ENCODE measurements at places on chromosomes 12 and 14.

DNA sequence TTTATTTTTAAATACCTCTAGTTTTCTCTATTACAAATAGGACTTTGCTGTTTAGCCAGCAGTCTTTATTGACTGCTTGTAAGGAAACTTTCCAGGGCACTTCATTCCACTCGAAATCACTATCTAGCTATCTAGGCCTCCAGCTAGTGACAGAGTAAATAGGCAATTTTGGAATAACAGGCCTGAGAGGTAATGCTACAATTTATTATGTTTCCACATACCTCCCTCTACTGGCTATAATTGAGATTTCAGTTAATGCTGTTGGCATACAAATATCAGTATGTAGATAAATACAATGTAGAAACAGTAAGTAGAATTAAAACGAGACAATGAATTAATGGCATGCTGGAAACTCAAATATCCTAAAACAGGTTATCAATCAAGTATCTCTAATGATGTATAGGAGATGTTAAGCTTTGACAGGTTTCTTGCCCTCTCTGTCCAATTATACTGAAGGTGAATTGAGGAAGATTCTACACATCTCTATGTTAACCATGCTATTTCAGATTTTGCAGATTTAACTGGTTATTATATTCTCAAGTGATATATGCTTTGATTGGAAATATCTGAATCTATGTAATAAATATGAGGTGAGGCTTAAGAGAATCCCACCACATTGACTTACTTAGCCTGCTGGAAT, 7.2 kb downstream of the DTD2 start:
- peak; percentile 61 for DNase-seq

GRCh38 chr14:74525361-74525851, 31.8 kb downstream of the ISCA2 start:
- DNase-seq, result no peak

- DNase-seq, result peak; percentile 34
Observed at GRCh38 chr14:102209224-102209966, 69.7 kb downstream of the WDR20 start.

- DNase-seq, result no peak
Observed at GRCh38 chr12:102425109-102426039, 55.0 kb downstream of the IGF1 start.

GRCh38 chr12:61566183-61566582, 694.0 kb upstream of the USP15 start:
- DNase-seq, result no peak

- no peak for DNase-seq
Observed at GRCh38 chr14:51041883-51042282, 53.0 kb downstream of the TRIM9 start.

- no peak for DNase-seq
Observed at GRCh38 chr14:23377573-23378563, 1.0 kb downstream of the CMTM5 start.

DNA sequence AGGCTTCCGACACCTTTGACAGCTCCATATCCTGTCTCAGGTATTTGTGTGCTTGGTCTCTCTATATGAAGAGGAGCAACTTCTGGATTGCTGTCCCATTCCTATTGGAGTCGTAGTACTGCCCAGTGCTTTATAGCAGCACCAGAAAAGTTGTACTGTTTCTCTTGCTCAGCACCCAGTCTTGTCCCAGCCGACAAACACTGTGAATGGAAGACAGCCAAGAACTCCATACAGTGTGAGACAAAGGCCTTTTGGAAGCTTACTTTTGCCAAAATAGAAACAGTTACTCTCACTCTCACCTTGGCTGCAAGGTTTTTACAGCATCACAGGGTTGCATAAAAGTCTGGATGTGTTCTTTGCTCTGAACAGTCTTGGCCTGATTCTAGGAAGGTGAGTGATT, 105.3 kb downstream of the TGFB3 start:
- DNase-seq, result peak; percentile 55

DNA sequence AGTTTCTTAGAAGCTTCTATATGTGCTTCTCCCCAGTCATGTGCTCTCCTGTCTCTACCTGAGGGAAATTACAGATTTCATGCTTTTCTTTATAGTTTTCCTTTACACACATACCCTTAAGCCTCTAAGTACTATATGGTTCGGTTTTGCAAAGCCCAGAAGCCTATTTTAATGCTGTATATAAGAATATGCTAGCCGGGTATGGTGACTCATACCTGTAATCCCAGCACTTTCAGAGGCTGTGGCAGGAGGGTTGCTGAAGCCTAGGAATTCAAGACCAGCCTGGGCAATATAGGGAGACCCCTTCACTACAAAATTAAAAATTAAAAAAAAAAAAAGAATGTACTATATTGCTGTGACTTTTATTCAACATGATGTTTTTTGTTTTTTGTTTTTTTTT, 15.4 kb downstream of the DGLUCY start:
- DNase-seq, result no peak

DNA sequence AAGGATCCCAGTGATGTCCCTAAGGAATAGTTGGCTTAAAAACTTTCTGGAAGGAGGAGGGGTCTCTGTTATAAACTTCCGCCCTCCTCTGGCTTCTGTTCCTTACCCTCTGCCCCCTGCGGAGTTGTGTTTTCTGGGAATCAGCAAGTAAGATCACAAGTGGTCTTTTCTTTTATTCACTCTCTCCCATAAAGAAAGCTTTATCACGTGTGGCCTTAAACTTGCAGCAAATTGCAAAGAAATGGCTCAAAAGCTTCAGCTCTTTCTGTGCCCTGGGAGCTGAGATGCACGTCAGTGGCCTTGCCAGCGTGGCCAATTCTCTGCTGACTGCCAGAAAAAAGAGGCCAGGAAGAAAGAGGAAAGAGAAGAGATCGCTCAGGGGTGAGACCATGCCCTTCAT, at the start of gene SLCO1C1:
Gene SLCO1C1 (plus strand): TSS at position 101 of the 400 bp plus-strand sequence. CDS start 4,245 bp downstream, outside the sequence.
- DNase-seq, result no peak

- no peak for DNase-seq
Observed at GRCh38 chr14:98173305-98173704, 1098.7 kb downstream of the BCL11B start.

GRCh38 chr14:98197933-98198332, 1074.1 kb downstream of the BCL11B start:
- DNase-seq, result no peak

DNA sequence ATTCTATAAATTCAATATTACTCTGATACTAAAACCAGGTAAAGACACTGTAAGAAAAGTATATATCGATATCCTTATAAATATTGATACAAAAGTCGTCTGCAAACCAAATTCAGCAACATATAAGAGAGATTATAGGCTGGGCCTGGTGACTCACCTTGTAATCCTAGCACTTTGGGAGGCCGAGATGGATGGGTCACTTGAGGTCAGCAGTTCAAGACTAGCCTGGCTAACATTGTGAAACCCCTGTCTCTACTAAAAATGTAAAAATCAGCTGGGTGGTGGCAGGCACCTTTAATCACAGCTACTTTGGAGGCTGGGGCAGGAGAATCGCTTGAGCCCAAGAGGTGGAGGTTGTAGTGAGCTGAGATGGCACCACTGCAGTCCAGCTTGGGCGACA, 13.5 kb upstream of the TUBA1C start:
- DNase-seq, result peak; percentile 37

- DNase-seq, result peak; percentile 31
Observed at GRCh38 chr12:67784831-67785230, 136.3 kb downstream of the DYRK2 start.

- DNase-seq, result no peak
Observed at GRCh38 chr12:46390881-46391280, 18.3 kb upstream of the SLC38A2 start.

DNA sequence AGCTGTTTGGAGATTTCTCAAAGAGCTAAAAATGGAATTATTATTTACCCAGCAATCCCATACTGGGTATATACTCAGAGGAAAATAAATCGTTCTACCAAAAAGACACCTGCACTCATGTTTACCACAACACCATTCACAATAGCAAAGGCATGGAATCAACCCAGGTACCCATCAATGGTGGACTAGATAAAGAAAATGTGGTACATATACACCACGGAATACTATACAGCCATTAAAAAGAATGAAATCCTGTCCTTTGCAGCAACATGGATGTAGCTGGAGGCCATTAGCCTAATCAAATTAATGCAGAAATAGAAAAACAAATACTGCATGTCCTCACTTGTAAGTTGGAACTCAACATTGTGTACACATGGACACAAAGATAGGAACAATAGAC, 37.9 kb downstream of the WBP11 start:
- DNase-seq, result no peak

GRCh38 chr14:64915797-64916196, 1.5 kb downstream of the CHURC1 start:
- no peak for DNase-seq

- DNase-seq, result no peak
Observed at GRCh38 chr14:99133636-99134515, 138.1 kb downstream of the BCL11B start.

DNA sequence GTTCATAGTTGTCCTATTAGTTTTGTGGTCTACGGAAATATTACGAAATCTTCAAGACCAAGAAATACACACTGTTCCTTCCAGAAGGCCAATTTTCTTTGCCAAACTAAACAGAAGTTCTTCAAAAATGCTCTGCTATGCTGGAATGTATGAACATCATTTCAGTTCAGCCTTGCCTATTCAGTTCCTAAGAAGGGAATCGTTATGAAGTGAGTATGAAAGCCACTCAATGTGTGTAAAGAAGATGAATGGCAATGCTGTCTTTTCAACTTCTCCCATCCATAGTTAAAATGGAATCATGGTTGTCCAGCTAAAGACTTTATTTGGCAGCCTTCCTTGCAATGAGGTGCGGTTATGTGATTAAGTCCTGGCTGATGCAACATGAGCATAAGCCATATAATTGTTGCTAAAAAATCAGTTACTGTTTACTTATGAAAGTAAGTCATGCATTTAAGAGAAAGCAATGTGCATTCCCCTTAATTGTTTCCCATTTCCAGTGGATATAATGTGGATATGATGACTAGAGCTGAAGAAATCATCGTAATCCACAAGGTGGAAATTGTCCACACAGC, 73.8 kb upstream of the PTPRR start:
- peak; percentile 98 for DNase-seq

GRCh38 chr12:3137268-3137781, 60.1 kb downstream of the TSPAN9 start:
- peak; percentile 55 for DNase-seq

- DNase-seq, result no peak
Observed at GRCh38 chr14:101970830-101971400, 6.5 kb downstream of the DYNC1H1 start.

DNA sequence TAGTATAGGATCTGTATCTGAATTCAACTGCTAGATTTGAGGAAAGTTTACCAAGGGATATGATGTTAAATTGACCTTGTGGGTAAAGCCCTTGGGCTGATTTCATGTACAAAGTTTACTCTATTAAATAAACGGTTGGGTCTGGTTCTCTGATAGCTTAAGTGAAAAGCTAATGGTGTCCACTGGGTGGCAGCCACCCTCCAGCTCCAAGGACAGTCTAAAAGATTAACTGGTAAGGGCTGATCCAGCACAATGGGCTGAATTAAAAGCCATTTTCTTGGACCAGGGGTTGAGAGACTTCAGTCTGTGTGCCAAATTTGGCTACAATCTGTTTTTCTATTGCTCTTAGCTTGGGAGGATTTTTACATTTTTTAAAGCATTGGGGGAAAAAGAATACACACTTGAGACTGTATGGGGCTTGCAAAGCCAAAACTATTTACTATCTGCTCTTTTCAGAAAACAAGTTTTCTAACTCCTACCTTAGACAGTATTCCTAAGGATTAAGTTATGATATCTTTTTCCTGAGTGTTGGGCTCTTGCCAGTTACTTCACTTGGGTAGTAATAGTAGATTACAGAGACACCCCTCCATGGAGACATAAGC, 116.5 kb downstream of the GPHN start:
- DNase-seq, result peak; percentile 71

DNA sequence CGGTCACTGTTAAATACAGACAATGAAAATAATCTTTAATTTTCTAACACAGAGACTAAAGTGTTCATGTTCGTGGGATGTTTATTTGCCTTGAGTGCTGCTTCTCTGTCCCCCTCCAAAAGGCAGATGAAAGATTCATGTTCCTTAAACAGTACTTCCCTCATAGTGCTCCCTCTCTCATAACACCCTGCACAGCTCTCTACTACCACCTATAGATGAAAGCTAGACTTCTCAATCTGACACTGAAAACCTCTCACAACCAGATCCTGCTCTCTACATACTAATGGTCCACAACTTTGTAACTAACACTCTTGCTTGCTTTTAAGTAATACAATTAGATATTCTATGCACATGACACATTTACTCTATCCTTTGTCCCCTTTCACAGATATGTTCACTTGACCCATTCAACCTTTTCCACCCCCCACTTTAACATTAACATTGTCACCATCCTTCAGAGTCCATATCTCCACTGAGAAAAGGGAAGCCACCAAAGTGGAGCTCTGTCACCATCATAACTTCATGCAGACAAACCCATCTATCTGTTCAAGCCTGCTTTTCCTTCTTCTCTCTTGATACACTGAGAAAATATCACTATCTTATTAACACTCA, 266.4 kb upstream of the USP15 start:
- DNase-seq, result peak; percentile 21

DNA sequence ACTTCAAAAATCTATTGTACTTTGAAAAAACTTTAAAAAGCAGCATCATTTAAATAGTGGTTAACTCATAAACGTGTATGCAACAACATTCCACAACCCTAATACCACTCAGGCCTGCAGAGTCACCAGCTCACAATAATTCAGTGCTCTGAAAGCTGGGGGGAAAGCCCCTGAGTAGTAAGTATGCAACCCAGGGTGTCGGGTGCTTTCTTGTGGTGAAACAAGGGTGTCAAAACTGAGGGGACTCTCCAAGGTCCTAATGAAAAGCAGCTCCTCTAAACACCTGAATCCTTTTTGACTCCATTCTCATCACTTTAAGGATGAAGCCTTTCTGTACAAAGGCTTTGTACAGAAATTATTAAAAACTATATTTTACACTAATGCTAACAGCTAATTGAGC, 33.7 kb downstream of the FGFR1OP2 start:
- DNase-seq, result no peak

- DNase-seq, result no peak
Observed at GRCh38 chr12:111558107-111558376, 41.1 kb downstream of the ATXN2 start.

DNA sequence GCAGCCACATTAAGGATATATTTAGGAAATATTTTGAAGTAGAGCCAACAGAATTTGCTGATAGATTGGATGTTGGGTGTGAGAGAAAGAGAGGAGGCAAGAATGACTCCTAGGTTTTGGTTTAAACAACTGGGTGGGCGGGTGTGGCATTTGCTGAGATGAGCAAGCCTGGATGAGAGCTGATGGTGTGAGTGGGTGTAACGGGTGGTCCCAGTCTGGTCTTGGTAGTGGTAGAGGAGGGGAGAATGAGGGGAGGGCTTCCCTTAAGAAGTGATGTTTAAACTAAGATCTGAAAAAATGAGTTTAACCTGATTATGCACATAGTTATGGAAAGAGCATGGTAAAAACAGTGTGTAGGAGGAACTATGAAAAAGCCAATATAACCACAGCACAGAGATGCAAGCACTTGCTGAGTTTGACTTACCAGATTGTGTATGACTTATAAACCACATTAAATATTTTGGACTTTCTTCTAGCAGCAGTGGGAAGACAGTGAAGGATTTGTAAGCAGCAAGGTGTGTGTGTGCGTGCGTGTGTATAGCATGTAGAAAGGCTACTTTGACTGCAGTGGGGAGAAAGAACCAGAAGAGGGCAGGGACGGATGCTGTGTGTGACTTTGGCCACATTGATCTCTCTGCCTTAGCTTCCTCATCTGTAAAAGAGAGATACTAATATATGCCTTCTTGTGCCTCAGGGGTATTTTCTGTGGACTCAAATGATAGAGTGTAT, 139.7 kb downstream of the PRIMA1 start:
- peak; percentile 15 for DNase-seq

Data from fibroblast of mammary gland (primary cell).